ENCODE measurements at places on chromosomes 7 and 10.

- DNase-seq: no peak
Observed at GRCh38 chr10:129280908-129281586, 186.0 kb upstream of the MGMT start.

GRCh38 chr10:70551971-70552422 lies 50.5 kb downstream of the PRF1 start:
- no peak for DNase-seq

- DNase-seq: no peak
Observed at GRCh38 chr7:17907014-17907413, 33.3 kb downstream of the SNX13 start.

- DNase-seq: no peak
Observed at GRCh38 chr7:92925876-92926696, 89.7 kb upstream of the CDK6 start.

GRCh38 chr10:3339531-3339950 lies 167.0 kb upstream of the PITRM1 start:
- no peak for DNase-seq

- DNase-seq: no peak
Observed at GRCh38 chr10:32446536-32447406, 831 bp downstream of the CCDC7 start.
